ENCODE measurements at places on chromosomes 6 and 20.

DNA sequence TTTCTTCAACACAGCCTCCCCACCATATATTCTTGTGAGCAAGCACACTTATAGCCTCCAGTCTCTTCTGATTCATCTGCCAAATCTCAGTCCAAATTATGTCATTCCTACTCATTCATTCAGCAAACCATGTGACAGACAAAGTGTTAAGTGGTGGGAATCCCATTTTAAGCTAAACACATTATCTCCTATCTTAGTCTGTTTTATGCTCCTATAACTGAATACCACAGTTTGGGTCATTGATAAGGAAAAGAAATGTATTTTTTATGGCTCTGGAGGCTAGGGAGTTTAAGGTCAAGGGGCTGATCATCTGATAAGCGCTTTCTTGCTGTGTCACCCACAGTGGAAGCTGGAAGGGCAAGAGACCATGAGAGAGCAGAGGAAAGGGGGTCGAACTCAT is 23.9 kb upstream of the SMIM13 start:
- DNase-seq, result no peak

DNA sequence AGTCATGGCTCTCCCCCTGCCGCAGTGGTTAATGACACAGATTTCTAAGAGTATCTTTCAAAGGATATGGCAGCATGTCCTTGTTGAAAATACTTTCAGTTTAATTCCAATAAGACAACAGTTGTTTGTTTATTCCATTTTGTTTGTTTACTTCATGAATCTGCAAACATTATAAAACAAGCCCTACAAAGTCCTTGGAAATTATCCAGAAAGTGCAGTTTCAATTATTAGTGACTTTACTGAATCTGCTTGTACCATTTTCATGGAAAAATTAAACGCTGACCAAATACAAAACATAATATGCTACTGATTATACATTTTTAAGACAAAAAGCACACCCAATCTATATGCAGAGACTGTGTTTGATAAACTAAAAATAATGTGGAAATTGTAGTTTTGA is 3.3 kb downstream of the HEY2 start:
- no peak for DNase-seq

DNA sequence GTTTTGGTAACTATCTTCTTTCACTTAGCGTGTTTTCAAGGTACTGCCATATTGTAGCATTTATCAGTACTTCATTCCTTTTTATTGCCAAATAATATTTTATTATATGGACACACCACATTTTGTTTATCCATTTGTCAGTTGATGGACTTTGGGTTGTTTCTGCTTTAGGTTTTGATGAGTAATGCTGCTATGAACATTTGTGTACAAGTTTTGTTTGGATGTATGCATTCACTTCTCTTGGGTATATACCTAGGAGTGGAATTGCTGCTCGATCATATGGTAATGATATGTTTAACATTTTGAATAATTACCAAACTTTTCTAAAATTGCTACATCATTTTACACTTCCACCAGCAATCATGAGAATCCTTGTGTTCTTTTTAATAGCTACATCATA is 6.4 kb upstream of the SLC22A7 start:
- DNase-seq, result no peak

- DNase-seq, result no peak
Measured at GRCh38 chr6:137495703-137496336, 1.6 kb upstream of the OLIG3 start.

DNA sequence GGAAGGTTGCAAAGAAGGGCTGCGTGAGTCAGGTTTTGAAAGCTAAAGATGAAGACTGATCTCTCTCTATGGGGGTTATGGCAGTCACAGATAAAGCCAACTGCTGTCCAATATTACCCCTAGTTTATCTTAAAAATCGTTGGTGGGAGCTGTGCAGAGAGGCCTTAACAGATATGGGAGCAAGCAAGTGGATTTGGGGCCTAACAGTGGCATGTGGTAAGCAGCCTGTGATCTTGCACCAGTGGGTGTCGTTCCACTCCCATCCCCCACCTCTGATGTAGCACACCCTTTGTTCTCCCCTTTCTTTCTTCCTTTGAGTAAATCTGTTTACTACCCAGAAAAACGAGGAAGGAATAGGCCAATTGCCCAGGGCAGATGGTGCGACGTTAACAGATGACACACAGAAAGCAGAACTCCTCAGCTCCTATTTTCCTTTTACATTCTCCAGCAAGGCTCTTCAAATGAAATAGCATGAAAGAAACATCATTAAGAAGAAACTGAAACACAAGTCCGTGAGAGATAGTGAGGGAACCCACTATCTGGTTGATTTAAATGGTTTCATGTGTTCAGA is 274.1 kb upstream of the CITED2 start:
- no peak for DNase-seq

- no peak for DNase-seq
Measured at GRCh38 chr6:4901386-4902061, 102.3 kb downstream of the RPP40 start.

DNA sequence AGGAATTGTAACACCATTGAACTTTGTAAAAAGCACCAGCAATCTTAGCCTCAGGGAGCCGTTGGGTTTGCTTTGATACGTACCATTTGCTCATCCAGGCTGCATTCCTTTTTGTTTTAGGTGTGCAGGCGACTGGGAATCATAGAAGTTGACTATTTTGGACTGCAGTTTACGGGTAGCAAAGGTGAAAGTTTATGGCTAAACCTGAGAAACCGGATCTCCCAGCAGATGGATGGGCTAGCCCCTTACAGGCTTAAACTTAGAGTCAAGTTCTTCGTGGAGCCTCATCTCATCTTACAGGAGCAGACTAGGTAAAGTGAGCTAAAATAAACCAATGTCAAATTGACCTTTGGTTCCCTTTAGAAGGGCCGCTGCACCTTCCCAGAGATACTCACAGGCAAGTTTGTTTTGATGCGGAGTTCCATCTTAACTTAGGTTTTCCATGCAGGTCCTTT is 1.6 kb downstream of the MYLIP start:
- DNase-seq, result no peak

DNA sequence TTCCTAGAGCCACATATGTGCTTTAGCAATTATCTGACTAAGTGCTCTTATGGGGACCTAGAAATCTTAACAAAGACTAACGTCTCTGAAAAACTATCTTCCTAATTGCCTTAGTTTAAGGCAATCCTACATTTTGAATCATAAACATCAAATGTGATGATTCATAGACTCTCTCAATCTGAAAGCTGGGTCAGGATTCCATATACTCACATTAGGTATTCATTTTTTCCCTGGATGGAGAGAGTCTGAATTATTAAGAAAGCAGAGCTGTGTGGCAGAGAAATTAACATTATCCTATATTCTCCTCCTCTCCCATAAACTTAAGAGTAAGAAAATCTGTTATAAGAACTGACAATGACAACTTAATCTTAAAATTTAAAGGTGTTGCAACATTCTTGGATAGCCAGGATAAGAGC is 1.6 kb upstream of the PRL start:
- no peak for DNase-seq

GRCh38 chr6:137867685-137868509 is 838 bp downstream of the TNFAIP3 start:
- DNase-seq, result no peak

DNA sequence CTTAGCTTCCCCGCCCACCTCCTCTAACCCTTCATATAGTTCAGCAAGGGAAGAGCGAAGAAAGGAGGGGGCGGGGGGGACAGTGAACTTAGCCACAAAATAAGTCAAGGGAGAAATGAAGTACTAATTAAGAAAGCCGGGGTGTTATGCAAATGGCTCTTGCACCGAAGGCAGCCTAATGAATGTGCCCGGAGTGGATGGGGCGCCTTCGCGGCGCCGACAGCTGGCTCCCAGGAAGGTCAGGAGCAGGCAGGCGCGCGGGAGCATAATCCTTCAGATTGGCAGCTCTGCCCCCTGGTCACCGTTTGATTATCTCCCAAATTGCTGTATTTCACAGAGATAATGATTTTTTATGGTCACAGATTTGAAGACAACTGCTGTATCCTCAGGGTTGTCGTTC is 395.1 kb downstream of the TFAP2B start:
- no peak for DNase-seq

- no peak for DNase-seq
Measured at GRCh38 chr20:32680544-32681174, 6.9 kb upstream of the C20orf203 start.

- DNase-seq, result no peak
Measured at GRCh38 chr6:33846226-33846625, 42.4 kb upstream of the MLN start.

DNA sequence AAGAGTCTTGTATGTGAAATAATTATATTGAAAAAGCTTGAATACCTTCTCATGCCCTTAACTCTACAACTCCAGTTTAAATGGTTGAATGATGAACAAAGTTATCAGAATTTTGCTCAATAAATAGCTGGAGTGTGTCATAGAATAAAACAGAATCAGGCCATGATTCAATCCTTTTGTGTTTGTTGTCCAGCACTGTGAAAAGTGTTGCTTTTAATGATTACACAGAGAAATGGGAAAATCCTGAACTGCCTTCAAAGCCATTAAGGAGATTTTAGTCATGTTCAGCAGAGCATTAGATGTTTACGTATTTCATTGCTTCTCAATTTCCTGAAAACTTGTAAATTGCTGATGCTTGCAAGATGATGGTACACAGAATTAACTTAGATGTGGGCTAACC is 262.9 kb upstream of the BTBD3 start:
- DNase-seq, result no peak

DNA sequence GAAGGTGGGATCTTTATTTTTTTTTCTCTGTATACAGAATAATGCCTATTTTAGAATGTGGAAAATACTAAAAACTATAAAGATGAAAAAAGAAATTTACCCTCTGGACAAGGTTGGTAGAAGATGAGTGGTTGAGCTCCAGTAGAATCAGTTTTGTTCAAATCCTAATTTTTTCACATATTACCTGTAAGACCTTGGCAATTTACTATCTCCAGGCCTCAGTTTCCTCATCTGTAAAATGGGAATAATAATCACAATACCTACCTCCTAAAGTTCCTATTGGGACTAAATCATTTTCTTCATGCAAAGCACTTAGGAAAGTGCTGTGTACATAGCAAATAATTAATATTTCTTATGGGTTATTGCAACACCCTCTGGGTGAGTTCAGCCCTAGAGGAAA is 28.4 kb downstream of the DAAM2 start:
- DNase-seq, result no peak

DNA sequence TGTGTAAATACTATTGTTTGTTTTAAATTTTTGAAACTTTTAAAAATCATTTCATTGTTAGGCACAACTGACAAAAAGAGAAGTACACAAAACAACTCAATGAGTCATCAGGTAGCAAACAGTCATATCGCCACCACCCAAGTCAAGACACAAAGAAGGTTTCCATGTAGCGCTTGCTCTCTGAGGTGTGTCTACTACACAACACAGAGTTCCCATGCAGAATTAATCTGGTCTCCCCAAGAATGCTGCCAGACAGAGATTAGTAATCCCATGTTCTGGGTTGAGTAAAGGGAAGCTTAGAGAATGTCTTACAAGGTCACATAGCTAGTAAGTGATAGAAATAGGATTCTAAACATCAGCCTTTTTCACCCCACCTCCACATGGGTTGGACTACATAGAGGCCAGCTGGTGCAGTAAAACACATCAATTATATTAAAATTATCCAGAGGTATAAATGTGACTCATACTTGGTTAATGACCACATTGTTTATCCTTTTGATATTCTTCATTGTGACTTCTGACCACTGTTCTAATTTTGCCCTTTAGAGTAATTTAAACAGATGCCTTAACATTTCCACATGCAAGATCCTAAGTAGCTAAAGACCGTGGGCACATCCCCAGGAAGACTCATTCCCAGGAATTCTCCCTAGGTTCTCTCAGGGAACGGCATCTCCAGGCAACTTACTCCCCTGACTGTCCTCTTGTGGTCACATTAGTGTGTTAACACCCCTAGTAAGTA is 413.5 kb downstream of the PRKN start:
- no peak for DNase-seq

DNA sequence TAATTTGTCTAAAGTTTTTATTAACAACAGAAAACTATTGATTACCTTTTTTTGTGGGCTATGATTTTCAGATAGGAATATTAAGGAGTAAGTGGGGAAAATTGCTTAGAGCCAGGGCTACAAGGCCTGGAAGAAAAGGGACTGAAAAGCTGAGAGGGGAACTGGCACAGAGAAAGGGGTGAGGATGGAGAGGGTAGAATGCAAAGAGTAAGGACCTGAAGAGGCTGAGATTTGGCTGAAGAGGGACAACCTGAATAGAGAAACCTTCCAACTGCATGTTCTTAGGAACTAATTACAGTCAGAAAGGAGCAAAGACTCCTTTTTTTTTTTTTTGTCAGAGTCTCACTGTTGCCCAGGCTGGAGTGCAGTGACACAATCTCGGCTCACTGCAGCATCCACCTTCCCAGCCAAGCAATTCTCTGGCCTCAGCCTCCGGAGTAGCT is 16.7 kb downstream of the BTN2A1 start:
- no peak for DNase-seq
